ENCODE measurements at places on chromosomes 7 and 10.
A peak's percentile ranks its signal among the peaks of the same experiment; 100 is the strongest.

DNA sequence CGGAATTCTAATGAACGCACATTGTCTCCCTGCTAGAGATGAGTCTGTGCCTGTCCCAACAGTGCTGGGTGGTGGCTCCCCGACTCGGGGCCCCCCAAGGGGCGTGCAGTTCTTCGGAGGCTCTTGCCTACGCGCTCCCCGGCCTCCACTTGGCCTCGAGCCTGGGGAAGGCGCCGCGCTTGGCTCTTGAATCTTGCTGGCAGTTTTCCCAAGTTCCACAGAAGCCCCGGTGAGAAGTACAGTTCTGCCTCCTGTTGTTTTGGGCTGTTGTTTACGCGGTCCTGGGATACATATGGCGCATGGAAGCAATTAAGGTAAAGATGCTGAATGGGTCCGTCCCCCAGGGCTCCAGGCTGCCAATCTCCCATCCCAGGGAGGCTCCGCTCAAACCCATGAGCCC is 32.6 kb upstream of the UNCX start:
- no peak for DNase-seq

DNA sequence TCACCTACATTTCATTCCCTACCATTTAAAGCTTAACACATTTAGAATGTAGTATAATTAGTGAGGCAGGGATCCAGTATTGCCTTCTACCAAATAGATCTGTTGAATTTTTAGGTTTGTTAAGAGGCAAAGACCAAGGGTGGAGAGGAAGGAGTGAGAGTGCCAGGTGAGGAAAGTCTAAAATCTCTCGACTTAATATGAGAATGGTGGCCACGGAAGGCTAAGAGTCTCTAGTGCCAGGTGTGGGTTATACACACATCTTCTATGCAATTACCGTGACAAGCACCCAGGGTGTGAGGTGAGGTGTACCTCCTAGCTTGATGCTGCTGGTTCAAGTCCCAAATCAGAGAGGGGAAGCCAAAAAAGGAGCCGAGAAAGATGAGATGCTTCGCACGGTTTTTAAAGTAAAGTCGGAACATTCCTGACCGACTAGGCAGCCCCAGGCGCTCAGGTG is 439 bp downstream of the IQUB start:
- DNase-seq: no peak

DNA sequence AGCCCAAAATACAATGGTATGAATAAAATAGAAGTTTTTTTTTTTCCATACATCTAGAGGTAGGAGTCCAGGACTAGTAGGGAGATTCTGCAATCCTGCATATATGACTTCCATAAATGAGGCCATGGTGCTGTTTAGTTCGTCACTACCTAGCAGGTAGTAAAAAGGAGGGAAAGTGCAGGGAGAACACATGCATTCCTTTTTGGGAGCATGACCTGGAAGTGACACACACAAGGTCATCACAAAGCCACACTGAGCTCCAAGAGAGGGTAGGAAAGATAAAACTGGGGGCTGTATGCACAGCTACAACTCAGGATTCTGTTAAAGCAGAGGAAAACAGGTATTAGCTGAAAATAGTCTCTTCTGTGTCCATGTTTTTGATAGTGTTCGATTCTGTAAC is 2.2 kb downstream of the CROT start:
- DNase-seq: no peak

GRCh38 chr7:1060315-1061072 is 16.1 kb downstream of the GPR146 start:
- peak; percentile 85 for DNase-seq

GRCh38 chr7:26393818-26394217 is 102.2 kb downstream of the SNX10 start:
- no peak for DNase-seq

- no peak for DNase-seq
Measured at GRCh38 chr10:97631098-97631497, 2.2 kb downstream of the MORN4 start.

GRCh38 chr10:72298592-72299519 is 25.1 kb downstream of the DDIT4 start:
- DNase-seq: peak; percentile 21

- peak; percentile 44 for DNase-seq
Measured at GRCh38 chr7:36006636-36007229, 146.3 kb upstream of the EEPD1 start.

DNA sequence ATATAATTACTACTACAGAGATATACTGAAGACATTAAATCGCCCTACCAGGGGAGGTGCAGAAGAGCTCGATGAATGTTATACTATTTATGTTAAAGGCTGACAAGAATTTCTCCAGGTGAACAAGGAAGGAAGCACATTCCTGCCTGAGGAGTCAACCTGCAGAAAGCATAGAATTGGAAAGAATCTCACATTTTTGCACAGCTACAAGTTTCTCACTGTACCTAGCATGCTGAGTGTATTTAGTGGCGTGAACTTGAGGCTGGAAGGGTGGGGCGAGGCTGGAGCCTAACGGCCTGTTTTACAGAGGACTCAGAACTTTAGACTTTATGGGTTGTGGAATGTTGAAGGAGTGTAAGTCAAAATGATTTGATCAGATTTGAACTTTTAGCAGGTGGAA is 373.6 kb upstream of the LRGUK start:
- no peak for DNase-seq

DNA sequence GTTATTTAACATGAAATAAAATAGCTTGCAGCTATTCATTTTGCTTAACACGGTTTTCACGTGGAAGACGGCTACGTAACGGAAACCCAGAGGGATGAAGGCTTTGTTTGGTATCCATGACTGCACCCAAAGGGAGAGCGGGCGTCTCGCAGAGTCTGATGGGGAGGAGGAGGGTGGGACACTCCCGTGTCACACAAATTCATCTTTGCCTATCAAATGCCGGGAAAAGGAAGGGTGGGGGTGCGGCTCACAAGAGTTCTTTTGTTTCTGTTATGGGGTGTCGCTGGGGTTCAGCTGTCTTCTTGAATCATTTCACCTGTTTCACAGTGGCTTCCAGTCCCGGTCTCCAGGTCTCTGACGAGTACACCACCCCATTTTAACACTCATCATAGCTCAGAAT is 108.5 kb downstream of the ZRANB1 start:
- no peak for DNase-seq

DNA sequence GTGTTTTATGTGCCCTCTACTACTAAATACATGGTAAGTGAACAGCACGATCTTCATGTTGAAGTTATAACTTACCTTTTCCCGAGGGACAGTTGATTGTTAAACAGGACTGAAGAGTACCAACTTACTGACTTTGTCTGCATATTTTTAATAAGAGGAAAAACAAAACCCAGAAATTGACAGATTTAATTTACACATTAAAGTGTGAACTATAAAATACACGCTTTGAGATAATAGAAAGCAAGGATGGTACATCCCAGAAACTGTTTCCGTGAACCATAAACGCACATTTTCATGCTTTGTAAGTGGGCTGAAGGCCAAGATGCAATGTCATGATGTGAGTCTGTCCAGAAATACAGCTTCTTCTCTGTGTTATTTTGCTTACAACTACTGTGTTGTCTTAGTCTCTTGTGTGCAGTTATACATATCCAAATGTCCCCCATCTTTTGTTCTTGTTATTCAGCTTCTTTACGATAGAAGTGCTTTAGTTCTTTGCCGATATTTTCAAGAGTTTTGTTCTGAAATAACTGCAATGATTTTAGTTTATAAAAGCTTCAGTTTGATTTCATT is 190.1 kb downstream of the MLLT10 start:
- no peak for DNase-seq

- peak; percentile 87 for DNase-seq
Measured at GRCh38 chr7:1954366-1955004, 278.3 kb downstream of the MAD1L1 start.

DNA sequence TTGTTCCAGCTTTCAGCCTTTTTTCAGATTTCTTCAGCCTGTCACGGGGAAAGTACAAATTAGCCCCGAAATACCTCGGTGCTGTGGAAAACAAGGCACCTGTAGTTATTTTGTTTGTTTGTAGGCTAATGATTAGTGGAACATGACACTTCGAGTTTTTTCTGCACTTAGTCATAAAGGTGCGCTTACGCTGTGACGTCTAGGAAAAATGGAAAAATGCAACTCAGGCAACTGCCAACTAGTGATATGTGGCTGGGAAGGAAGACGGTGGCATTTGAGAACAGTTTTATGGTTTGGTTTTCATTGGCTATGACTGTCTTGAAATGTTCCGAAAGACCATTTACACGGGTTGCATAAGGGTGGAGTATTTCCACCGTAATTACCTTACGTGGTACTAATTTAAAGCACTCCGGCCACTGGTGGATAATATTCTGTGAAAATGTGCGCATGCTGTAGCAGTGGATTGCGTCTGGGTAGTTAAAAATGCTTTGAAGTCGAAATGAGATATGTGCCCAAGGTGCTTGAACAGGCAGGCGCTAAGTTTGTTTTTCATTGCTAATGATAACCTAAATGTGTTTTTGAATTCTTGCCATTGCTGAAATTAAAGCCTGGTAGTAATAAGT is 94.5 kb upstream of the CELF2 start:
- DNase-seq: no peak

DNA sequence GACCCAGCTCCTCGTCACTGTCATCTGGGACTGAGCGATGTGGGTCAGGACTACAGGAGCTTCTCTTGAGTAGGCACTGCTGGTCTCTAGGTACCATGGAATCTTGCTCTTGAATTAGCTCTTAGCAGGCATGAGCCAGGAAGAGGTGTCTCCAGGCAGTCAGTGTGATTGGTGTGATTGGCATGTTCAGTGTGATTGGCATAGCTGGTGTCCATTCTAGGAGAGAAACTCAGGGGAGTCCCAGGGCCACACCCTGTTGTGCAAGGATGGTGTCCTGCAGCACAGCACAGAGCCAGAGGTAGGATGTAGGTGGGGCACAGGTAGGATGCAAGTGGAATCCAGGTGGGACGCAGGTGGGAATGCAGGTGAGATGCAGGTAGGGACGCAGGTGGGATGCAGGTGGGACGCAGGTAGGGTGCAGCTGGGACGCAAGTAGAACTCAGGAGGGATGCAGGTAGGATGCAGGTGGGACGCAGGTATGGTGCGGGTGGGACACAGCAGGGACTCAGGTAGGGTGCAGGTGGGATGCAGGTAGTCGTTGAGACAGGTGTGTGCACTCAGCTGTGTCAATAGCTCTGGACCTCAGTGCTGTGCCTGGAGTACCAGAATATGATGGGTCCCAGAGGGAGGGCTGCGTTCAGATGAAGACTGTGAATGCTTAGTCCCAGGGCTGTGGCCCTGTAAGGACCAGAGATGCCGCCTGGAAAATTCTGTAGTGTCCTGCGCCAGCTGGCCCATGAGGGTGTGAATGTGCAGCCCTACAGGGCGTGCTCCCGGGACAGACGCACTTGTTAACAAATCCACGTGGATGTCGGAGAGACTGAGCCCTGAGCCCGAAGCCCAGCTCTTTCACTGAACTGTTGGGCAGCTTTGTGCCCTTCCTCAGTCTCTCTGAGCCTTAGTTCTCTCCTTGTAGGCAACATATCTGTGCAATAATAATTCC is 248.2 kb upstream of the PITRM1 start:
- no peak for DNase-seq

DNA sequence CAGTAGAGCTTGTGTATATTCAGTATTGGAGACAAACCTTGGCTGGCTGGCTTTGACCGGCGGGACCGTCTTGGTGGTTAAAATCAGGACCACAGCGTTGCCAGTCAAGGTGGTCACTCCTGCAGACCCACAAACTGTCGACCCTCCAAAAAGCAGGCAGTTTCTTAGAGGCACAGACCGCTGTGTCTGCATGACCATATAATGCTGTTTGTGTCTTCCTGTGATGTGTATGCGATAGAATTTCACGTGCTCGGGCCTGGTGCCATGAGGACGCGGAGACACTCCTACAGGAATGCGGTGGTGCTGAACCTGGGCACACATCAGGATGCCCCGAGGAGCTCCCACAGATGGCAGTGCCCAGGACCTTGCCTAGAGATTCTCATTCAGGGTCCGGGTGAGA is 34.8 kb downstream of the BNIP3 start:
- DNase-seq: no peak

DNA sequence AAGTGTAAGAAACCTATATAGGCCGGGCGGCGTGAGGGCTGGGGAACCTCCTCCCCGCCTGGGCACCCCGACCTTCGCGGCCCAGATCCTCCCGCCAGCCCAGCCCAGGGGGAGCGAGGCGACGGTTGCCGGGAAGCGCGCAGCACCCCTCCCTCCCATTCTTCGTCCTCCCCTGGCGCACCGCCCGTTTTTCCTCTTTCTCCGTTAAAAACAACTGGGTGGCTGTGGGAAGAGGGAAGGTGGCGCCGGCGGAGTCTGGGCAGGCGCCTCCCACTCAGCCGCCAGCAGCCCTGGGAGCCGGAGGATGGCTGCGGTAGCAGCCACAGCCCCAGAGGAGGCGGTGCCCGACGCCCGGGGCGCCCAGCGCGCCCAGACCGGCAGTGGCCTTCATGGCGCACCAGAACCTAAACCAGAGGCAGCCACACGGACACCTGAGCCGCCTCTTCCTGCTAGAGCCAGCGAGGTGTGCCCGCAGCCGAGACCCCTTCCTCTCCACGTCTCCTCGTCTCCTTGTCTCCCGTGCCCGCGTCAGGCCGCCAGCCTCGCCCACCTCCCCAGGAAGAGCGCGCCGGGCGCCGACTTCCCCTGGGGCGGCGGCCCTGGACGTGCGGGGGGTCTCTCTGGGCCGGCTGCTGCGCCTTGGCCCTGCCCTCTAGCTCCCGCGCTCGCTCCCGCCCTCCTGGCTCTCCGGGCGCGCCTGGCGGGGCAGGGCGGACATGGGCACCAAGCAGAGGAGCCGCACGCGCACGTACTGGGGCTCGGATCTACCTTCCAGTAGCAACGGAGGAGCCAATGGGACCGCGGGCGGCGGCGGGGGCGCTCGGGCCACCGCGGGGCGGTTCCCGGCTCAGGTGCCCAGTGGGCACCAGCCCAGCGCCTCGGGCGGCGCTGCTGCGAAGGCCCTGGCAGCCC is 32.8 kb upstream of the SFTPD start:
- DNase-seq: peak; percentile 82

DNA sequence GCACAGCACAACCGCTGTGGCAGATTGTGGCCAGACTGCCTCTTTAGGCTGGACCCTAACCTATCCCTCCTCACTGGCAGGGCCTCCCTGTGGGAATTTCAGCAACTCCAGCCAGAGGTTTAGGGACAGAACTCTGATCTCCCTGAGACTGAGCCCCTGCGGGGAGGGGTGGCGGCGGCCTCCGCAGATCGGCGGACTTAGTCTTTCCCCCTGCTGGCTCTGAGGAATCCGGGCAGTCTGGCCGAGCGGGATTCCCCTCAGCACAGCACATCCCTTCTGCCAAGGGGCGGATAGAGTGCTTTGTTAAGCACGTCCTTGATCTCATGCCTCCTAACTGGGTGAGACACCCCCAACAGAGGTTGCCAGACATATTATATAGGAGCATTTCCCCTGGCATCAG is 224.2 kb upstream of the NPY start:
- DNase-seq: peak; percentile 26
